CD8-positive, alpha-beta memory T cell (primary cell): ENCODE measurements at places on chromosomes 4 and X.
A peak's percentile ranks its signal among the peaks of the same experiment; 100 is the strongest.

DNA sequence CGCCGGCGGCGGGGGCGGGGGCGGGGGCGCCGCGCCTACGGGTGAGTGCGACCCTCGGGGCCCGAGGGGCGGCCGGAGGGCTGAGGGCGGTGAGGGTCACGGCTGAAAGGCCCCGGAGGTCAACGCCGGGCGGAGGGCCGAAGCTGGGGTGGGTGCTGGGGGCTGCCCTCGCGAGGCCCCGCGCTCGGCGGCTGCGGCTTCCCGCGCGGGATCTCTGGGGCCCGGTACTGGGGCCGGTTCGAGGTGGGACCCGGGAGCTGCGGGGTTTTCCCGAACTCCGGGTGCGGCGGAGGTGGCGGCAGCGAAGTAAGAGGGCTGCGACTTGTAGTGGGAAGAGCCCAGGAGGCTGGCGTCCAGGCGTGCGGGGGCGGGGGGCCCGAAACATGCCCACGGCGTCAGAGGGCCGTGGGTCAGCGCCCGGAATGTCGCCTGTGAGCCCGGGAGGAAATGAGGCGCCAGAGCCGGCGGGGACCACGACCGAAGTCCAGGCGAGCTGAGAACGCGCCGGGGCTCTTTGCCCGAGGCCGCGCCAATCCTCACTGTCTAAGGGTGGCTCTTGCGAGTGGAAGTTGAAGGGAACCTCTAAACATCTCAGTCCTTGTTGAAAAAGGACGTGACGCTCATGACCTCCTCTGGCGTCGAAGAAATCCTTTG, 407 bp downstream of the IL13RA1 start:
- no peak overlapping the region for H3K27ac ChIP-seq
- peaks cover 6% of the 10 kb centered on the region for H3K27me3 ChIP-seq
- H3K4me1 ChIP-seq, result peaks cover 4% of the 10 kb centered on the region
- no peaks in the 10 kb centered on the region for H3K36me3 ChIP-seq
- no peak overlapping the region for H3K4me3 ChIP-seq

DNA sequence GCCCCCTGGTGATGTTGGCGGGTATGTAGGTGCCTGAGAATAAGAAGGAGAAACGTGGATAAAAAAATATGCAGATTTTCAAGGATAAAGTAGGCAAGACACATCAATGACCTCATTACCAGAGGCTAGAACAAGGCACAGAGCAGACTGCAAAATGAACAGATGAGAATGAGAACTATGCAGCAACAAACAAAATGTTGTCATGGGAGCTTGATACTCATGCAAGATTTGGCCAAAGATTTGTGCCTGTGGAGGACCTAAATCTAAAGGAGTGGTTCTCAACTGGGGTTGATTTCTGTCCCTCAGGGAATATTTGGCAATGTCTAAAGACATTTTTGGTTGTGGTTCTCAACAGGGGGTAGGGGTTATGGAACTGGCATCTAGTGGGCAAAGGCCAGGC, 177.3 kb downstream of the FRMPD4 start:
- no peak for DNase-seq
- H3K4me3 ChIP-seq, result no peak overlapping the region
- H3K4me1 ChIP-seq, result no peaks in the 10 kb centered on the region
- H3K27me3 ChIP-seq, result no peaks in the 10 kb centered on the region

GRCh38 chr4:122758033-122758432, 25.5 kb downstream of the BBS12 start:
- H3K36me3 ChIP-seq, result no peaks in the 10 kb centered on the region
- H3K4me3 ChIP-seq, result no peak overlapping the region
- peak; percentile 18 for DNase-seq
- peaks cover 9% of the 10 kb centered on the region for H3K4me1 ChIP-seq
- peak overlapping the region; percentile 11 for H3K27ac ChIP-seq

DNA sequence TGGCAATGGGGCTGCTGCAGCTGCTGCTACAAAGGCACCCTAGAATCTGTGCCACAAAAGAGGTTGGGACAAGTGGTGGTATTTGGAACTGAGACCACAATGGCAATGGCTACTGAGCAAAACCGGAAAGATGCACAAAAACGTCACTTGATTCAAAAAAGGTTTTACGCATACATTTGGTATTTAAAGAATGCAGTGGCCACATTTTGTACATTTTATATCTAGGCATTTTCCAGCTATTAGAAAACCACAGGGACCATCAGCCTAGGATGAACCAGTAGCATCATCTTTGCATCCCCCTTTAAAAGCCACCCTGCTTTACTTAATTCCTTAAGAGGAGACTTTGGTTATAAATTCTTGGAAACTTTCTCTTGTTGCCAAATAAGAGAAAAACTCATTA, 104.8 kb upstream of the CXCL13 start:
- DNase-seq, result no peak
- H3K4me1 ChIP-seq, result no peaks in the 10 kb centered on the region
- no peaks in the 10 kb centered on the region for H3K27me3 ChIP-seq
- H3K36me3 ChIP-seq, result no peaks in the 10 kb centered on the region

GRCh38 chr4:143653031-143653430, 47.4 kb downstream of the FREM3 start:
- H3K4me3 ChIP-seq, result no peak overlapping the region
- no peaks in the 10 kb centered on the region for H3K27me3 ChIP-seq
- no peaks in the 10 kb centered on the region for H3K4me1 ChIP-seq
- H3K36me3 ChIP-seq, result no peaks in the 10 kb centered on the region
- H3K27ac ChIP-seq, result no peak overlapping the region
- no peak for DNase-seq

DNA sequence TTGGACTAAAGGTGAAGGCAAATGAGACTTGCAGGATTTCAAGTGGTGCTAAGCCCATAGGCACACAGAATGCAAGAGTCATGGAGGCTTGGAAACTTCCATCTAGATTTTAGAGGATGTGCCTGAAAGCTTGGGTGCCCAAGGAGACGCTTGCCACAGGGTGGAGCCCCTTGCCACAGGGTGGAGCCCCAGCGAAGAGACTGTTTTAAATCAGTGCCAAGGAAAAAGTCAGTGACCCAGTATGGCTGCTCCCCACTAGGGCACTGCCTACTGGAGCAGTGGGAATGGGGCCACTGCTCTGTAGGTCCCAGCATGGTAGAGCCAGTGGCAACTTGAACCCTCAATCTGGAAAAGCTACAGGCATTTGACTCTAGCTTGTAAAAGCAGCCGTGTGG, 794.2 kb upstream of the LCORL start:
- DNase-seq, result no peak
- H3K36me3 ChIP-seq, result no peaks in the 10 kb centered on the region
- H3K4me1 ChIP-seq, result no peaks in the 10 kb centered on the region
- no peak overlapping the region for H3K4me3 ChIP-seq
- H3K27ac ChIP-seq, result no peak overlapping the region

- H3K4me3 ChIP-seq, result no peak overlapping the region
- no peak overlapping the region for H3K27ac ChIP-seq
- H3K36me3 ChIP-seq, result no peaks in the 10 kb centered on the region
- no peak for DNase-seq
- no peaks in the 10 kb centered on the region for H3K4me1 ChIP-seq
- H3K27me3 ChIP-seq, result no peaks in the 10 kb centered on the region
These were observed 14.5 kb upstream of the DACH2 start for GRCh38 chrX:86133761-86134160.

GRCh38 chr4:167117273-167117672, 117.0 kb downstream of the SPOCK3 start:
- no peaks in the 10 kb centered on the region for H3K4me1 ChIP-seq
- H3K4me3 ChIP-seq, result no peak overlapping the region
- H3K27ac ChIP-seq, result no peak overlapping the region
- no peaks in the 10 kb centered on the region for H3K27me3 ChIP-seq
- no peak for DNase-seq

GRCh38 chr4:94765174-94765573, 7.4 kb downstream of the BMPR1B start:
- no peak for DNase-seq
- H3K27me3 ChIP-seq, result peaks cover 6% of the 10 kb centered on the region
- H3K4me3 ChIP-seq, result no peak overlapping the region

DNA sequence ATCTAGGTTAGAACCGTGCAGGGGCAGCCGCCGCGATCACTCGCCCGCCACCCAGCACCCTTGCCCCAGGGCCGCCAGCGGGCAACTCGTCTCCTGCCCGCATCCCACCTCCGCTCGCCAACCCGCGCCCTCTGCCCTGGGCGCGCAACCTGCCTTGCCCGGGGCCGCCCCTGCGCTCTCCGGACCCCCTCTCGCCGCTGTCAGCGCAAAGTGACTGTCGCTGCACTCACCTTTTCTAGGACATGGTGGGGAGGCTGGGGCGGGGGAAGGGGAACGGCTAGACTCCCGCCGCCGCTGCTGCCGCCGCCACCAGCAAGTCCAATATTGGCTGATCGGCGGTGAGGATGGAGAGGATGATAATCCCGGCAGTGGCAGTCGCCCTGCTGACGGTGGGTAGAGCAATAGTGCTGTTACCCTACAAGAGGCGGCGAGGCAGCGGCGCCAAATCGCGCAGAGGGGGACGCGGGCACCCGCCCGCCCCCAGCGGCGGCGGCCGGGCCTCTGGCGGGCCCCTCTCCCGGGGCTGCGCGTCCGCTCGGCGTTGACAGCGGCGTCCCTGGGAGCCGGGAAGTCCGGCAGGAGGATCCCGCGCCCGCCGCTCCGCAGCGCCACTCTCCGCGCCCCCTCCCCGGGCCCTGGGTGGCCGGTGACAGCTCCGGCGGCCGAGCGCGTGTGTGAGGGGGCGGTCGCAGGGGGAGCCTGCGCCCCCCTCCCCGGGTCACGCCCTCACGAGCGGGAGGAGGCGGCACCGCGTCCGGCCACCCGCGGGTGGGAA, 2.3 kb upstream of the NR3C2 start:
- DNase-seq, result peak; percentile 66
- H3K27me3 ChIP-seq, result no peaks in the 10 kb centered on the region
- H3K4me3 ChIP-seq, result peak overlapping the region; percentile 88
- H3K27ac ChIP-seq, result peak overlapping the region; percentile 96
- H3K4me1 ChIP-seq, result peaks cover 44% of the 10 kb centered on the region
- H3K36me3 ChIP-seq, result no peaks in the 10 kb centered on the region

DNA sequence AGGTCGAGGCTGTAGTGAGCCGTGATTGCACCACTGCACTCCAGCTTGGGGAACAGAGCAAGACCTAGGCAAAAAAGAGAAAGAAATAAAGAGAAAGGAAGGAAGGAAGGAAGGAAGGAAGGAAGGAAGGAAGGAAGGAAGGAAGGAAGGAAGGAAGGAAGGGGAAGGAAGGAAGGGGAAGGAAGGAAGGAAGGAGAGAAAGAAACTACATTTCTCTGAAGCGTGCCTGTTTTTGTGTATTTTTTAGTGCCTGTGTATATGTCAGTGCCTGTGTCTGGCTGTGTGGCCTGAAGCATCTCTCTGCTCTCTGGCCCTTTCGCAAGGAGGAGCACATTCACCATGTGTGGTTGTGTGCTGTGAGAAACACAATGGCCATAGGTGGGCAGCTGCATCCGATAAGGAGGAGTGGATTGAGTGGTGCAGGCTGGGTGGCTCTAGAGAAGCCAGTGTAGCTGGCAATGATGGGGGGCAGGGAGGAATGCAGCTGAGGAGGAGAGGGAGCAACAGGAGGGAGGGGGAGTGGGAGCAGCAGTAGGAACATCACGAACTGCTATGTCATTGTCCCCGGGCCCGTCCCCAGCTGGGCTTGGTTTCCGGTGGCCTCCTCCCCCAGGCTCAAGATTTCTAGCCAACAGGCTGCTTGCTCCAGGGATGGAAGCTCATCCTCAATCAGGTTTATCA, 11.4 kb downstream of the SYN1 start:
- no peaks in the 10 kb centered on the region for H3K27me3 ChIP-seq
- no peaks in the 10 kb centered on the region for H3K36me3 ChIP-seq
- H3K4me3 ChIP-seq, result no peak overlapping the region
- no peaks in the 10 kb centered on the region for H3K4me1 ChIP-seq
- no peak overlapping the region for H3K27ac ChIP-seq

GRCh38 chr4:86048426-86048825, 311.4 kb downstream of the MAPK10 start:
- no peaks in the 10 kb centered on the region for H3K36me3 ChIP-seq
- no peak overlapping the region for H3K27ac ChIP-seq
- no peaks in the 10 kb centered on the region for H3K27me3 ChIP-seq
- no peaks in the 10 kb centered on the region for H3K4me1 ChIP-seq

DNA sequence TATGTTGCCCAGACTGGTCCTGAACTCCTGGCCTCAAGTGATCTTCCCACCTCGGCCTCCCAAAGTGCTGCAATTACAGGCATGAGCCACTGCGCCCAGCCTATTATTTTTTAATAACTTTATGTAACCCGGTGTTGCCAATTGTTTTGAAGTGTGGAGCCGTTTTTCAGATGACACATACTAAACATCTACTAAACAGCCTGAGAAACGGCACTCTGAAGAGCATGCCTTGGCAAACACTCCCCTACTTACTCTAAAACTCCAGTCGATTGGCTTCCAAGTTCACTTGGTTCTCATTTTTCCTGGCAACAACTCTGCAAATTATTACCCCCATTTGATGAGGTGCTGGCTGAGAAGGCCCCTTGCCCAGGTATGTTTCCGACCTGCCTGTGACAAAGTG, 131.1 kb downstream of the GPR143 start:
- H3K27ac ChIP-seq, result no peak overlapping the region
- H3K4me3 ChIP-seq, result no peak overlapping the region

DNA sequence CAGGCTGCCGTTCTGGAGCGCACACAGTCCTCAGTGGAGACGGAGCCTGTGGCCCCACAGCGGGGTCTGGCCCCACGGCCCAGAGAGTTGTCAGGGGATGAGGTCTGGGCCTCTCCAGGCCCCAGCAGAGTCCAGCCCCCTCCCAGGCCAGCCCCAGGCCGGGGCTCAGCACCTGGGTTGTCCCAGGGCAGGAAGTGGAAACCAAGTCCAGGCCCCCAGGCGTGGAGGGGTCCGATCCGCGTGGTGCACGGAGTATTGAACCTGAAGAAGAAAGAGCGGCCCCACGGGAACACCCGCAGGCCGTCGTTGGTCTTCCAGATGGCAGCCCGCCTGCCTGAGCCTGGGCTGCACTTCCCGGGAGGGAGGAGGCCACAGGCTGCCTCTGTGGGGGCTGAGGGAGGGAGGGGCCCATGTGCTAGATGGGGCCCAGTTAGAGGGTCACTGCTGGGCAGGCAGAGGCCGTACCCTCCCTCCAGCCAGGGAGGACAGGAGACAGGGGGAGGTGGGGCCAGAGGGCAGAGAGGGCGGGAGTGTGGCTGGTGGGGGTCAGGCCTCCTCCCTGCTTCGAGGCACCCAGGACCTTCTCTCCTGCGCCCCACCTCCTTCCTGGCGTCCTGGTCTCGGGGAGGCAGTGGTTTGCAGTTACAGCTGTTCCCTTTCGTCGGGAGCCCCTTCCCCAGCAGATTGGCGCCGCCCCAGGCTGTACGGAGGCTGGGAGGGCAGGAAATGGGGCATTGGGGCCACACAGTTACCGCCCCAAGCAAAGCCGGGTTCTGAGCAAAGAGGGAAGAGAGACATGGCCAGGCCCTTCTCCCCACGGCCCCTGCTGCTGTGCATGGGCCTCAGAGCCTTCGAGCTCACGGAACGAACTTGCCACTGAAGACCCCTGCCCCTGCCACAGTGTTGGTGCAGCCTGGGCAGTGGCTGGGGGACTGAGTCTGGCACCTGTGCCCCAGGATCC, 8.1 kb downstream of the HGFAC start:
- H3K4me3 ChIP-seq, result no peak overlapping the region
- H3K36me3 ChIP-seq, result no peaks in the 10 kb centered on the region
- H3K27ac ChIP-seq, result no peak overlapping the region
- no peak for DNase-seq
- H3K27me3 ChIP-seq, result no peaks in the 10 kb centered on the region

- H3K36me3 ChIP-seq, result no peaks in the 10 kb centered on the region
- H3K4me3 ChIP-seq, result no peak overlapping the region
- no peak for DNase-seq
- peaks cover 15% of the 10 kb centered on the region for H3K4me1 ChIP-seq
These were observed 53.8 kb downstream of the APLN start for GRCh38 chrX:129600981-129601424.
